ENCODE measurements at places on chromosomes 2 and 18.

- DNase-seq, result no peak
These were observed 16.6 kb downstream of the SNORC start for GRCh38 chr2:232886632-232887031.

DNA sequence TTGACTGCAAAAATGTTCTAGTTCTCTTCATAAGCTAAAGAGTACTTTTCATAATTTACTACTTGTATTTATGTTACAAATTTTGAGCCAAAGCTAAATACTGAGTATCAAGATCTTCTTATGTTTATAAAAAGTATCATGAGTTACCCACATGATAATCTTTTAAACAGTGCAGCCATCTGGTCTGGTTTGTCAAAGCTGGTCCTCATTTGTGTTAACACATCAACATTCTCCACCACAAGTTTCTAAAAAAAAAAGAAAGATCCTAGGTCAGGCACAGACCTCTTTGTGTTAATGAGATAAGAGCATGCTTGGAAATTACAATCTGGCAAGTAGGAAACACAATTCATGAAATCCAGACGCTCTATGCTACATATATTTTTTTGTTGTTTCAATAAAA is 75.5 kb upstream of the FRZB start:
- no peak for DNase-seq

- no peak for DNase-seq
These were observed 160.2 kb downstream of the GALNT14 start for GRCh38 chr2:30978044-30978443.

DNA sequence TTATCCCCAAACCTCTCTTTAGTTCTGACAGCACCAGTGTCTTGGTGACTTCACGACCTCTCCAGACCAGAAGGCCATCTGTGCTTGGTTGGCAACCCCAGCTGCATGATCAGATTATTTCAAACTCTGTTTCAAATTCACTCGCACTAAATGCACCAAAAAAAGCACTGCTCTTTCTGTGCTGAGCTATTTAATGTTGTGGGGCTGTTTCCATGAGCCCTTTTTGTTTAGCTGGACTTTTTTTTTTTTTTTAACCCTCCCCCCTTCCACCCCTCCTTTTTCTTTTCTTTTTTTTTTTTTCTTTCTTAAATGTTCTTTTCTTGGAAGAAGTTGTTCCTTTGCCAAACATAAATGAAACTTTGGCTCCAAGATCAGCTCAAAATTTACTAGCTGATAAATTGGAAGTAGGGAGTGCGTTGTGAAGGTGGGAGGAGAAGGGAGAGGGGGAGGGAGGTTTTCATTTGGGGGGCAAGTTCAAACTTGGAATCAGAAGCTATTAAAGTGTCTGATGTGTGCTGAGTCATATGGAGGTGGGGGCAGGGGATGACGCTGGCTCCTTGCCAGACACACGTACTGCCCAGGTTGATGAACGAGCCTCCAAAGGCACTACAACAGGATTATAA is 543.0 kb upstream of the TNP1 start:
- no peak for DNase-seq

- no peak for DNase-seq
These were observed 178.1 kb downstream of the MGAT5 start for GRCh38 chr2:134431838-134432434.

DNA sequence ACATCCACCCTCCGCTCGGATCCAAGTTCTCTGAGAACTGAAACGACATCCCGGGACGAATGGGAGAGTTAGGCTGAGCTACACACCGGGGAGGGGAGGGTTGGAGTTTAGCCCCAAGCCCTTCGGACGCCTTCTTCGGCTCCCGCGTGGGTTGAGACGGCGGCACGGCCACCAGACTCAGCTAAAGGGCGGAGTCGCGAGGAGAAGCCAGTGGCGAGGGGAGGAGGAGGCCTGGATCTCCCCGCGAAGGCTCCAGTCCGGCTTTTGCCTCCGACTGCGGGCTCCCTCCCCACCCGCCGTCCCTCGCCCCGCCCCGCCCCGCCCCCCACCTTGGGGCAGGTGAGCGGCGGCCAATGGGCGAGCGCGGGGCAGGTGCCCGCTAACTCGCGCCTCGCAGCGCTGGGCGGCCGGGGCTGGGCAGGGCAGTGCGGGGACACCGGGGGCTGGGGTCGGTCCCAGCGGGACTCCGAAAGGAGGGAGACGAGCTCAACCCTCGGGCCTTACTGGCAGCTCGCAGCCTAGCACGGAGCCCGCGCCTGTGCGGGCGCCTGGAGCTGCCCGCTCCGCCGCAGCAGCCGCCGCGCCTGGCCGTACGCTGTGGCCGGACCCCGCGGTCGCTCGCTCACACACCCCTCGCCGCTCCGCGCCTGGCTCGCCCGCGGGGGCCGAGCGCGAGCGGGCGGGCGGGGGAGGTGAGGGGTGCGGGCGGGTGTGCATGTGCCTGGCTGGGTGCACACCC is at the start of gene EMX1:
TSS of gene EMX1 (plus strand) at position 382 of the 739 bp plus-strand sequence. CDS start at position 716, 334 bp downstream.
- DNase-seq, result no peak

DNA sequence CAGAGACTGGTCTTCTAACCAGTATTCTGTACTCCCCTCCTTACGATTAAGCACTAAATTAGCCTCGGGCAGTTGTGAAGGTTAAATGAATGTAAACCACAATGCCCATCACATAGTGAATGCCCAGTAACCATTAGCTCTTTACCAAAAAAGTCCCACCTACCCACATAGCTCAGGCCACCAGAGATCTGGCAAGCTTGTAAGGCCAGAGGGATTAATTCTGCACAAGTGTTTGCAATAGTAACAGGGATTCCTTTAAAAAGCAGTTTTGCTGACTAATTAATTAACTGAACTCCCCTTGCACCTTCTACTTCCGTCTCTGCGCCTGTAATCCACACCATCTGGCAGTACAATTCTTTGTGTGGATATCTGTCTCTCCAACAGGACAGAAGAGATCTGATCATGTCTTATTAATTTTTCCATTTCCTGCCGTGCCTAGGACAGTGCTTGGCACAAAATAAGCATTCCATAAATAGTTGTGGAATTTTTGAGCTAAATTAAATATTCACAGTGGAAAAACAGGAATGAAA is 36.2 kb upstream of the IGFBP2 start:
- no peak for DNase-seq

GRCh38 chr2:101089942-101090799 is 61.0 kb downstream of the TBC1D8 start:
- DNase-seq, result no peak

DNA sequence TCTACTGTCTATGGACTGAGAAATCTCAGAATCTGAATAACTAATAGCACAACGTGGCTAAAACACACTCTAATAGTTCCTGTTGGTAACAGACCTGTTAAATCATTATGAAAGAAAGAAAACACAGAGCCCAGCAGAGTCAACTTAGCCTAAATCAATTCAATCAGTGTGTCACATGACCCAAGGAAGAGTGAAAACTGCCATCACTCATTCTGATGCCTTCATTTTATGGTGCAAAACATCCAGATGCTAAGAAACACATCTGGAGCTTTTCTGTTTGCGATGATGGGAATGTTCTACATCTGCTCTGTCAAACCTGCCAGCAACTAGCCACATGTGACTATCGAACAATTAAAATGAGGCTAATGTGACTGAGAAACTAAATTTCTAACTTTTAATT is 295.7 kb upstream of the TRIB2 start:
- DNase-seq, result no peak

DNA sequence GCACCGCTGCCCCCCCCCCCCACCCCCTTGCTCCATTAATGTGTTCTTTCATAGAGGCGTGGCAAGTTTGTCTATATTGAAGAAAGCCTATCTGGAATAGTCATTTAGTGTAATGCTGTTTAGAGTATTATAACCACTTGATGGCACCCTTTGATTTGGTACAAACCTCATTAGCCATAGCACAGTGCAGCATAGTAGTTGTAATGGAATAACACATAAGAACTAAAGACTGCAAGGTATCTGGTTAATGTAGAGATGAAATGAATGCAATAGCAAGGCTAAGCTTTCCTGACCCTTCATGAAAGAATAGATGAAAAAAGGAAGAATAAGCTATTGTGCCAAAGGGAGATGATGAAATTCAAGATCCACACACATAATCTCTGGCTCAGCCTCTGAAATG is 81.9 kb downstream of the EHBP1 start:
- no peak for DNase-seq

DNA sequence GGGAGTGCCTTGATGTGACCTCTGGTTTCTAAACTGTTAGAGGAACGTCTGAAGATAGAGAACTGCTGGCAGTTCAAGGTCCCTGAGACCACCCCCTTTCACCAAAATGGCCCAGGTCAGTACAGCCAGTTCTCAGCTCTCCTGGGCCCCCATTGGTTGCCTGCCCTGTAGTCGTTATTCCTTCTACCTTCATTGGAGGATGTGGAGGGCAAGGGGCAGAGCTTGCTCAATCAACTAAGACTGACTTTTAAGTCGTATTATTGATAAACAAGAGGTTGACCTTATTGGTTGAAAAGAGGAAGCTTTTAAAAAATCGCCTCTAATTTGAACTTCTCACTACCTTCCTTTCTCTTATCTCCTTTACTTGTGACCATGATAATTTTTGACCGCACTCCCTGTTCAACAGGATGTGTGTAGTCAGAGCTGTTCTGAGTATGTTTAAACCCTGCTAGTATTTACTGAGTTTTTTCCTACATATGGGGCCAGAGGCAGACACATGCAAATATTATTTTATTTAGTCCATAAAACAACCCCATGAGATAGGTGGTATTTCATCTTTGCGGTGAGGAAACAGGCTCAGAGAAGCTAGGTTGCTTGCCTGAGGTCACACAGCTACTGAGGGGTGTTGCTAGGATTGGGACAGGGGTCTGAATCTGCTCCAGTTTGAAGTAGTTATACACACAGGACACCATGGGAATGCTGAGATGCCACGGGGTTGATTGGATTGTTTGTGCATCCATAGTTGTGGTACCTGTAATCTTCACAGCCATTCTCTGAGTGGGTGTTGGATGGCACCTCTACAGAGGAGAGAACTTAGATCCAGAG is 65.9 kb downstream of the TMEM247 start:
- no peak for DNase-seq

DNA sequence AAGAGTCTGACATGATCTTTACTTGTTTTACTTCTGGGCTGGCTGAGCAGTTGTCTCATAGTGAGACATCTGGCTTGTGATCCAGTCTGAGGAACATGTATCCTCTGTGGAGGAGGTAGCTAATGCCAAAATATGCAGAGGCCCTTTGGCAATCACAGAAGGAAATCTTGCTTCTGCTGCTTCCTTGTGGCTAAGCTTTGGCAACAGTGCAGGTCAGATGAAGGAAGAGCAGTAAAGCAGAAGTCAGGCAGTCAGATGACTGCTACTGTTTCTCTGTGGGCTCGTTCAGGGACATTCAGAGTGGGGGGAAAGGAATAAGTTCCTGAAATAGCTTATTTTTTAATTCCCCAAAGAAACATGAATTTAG is 22.3 kb downstream of the DOK1 start:
- no peak for DNase-seq

DNA sequence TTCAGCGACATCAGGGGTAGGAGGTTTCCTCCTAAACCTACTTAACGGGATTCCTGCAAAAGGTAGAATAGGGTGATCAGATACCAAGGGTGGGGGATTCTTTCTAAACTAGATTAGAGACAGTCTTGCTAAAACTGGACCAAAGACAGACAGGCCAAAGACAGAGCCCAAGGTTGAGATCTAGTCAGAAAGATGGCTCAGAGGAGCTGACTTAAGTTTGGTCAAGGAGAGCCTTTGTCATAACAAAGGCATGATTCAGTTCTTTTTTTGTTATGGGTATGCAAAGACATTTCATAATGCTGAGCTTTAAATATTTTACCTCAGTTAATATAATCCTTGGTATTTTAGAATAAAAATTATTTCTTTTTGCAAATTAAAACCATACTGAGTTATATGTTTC is 17.8 kb upstream of the GPR75 start:
- no peak for DNase-seq

GRCh38 chr2:220192994-220193753 is 565.7 kb downstream of the SLC4A3 start:
- DNase-seq, result no peak

- no peak for DNase-seq
These were observed 57.8 kb downstream of the C2orf76 start for GRCh38 chr2:119308793-119309330.

All from stimulated activated CD8-positive, alpha-beta memory T cell treated with anti-CD3 and anti-CD28 coated beads, Interleukin-7, amount 100 ng/mL, for 1 hour (primary cell).